Adipocyte (in vitro differentiated cells): ENCODE measurements at places on chromosomes 7 and 10.

DNA sequence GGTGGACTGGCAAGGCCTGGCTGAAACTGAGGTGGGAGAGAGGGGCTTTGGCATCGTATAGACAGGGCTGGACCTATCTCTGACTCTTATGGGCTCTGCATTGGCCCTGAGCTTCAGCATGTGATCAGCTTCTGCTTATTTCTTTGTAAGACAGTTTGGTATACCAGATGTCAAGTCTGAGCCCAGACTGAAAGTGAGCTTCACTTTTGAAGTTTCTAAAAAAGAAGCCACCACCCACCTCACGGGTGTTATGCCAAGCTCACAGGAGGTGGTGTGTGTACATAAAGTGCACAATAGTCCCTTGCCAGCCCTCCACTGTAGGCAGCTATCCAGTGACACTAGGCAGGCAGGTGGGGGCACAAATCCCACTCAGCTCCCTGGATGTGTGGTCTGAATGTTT, 68.7 kb upstream of the SEPHS1 start:
- no peak for DNase-seq

DNA sequence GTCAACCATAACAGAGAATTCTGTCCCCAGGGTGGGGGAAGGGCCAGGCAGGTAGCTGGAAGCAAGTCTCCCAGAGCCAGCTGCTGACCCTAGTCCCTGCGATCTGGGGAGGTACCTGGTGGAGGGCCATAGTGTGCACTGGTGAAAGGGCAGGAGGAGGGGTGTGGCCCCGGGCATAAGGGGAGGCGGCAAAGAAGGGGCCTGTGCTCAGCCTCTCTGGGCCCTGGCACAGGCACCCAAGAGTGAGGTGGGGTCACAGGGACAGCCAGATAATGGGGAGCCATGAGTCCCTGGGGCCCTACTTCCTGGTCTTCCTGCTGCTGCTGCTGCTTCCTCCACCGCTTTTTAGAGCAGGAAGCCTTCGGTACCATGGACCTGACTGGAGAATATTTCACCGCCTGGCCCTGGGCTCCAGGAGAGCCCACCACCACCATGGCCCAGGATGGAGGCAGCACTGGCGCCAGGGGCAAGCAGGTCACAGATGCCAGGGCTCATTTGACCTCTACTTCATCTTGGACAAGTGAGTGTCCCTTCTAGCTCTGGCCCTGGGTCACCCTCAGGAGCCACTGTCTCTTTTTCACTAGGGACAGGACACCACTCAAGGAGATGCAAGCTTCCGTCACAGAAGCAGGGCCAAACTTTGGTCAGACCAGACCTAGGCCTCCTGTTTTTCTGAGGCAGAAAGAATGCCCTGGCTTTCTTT, at the start of gene ANTXRL:
ANTXRL (plus strand) TSS at position 7 of the 703 bp plus-strand sequence; CDS start at position 273, 266 bp downstream.
- DNase-seq, result no peak

- no peak for DNase-seq
These were observed 298.4 kb downstream of the CCDC3 start for GRCh38 chr10:12703126-12703525.

DNA sequence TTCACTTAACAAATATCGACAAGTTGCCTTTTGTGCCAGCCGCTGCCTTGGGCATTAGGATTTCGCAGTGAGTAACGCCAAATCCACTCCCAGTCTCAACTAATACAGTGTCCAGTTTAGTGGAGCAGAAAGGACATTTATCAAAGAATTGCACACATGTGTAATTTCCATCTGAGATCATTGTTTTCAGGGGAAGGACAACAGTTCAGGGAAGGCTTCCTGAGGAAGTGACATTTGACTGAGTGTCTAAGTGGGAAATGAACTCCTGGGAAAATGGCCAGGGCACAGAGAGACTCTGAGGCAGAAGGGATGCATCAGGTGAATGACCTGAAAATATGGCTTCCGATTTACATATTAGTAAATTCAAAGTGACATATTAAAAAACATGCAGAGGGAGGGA, 89.4 kb downstream of the ITGA8 start:
- DNase-seq, result no peak

GRCh38 chr10:94294168-94294567, 68.6 kb downstream of the NOC3L start:
- no peak for DNase-seq
